Posterior vena cava (tissue), 2 donors: ENCODE measurements at places on chromosomes 6 and 20.

DNA sequence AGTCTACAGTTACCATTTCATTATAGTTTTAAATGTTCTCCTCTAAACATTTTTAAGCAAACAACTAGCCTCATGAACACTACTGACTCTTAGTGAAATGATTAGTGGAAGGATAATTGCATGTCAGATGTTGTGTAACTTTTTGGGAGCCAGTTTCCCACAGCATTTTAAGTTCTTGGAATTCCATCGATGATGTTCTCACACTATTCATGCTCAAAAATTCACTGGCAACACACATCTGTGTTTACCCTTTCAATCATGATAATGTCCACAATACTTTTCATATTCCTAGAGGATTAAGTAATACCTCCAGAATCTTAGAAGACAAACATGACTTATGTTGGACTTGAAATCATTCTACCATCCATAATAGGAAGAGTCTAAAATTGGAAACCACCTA is 678.1 kb upstream of the ID4 start:
- DNase-seq: no peak

DNA sequence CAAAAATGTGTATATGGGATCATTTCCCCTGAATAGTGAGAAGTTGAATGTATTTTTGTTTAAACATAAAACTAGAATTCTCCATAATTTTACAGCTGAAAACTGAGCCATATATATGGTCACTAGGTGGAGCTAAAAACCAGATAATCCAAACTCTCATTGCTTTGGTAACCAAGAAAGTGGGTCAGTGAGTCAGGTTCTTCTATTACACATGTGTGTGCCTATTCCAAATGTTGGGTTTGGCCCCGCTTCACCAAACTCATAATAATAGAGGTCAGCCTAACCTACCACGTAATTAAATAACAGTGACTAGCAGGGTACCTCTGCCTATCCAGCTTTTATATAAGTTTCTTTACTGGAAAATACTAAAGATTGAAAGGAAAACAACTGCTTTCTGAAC is 19.3 kb upstream of the RNGTT start:
- DNase-seq: no peak

DNA sequence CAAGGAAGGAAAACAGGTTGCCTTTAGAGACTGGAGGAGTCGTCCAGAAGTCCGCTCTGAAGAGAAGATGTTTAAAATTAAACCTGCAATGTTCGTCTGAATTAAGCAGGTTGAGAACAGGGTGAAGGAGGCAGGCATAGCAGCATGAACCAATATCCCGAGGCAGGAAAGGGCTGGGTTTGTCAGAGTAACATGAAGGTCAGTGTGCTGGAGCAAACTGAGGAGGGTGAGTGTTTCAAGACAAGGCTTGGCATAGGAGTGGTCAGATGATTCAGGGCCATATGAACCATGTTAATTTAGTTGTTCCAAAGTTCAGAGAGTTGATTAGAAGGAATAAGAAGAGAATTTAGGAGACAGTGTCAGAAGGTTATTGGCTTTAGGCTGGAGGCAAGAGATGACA is 93.3 kb downstream of the UTRN start:
- no peak for DNase-seq

GRCh38 chr6:110039981-110040383 is 61.9 kb downstream of the GPR6 start:
- DNase-seq: no peak

GRCh38 chr6:53541900-53542299 is 3.0 kb downstream of the GCLC start:
- DNase-seq: no peak
